ENCODE measurements at places on chromosomes 13 and 19.

DNA sequence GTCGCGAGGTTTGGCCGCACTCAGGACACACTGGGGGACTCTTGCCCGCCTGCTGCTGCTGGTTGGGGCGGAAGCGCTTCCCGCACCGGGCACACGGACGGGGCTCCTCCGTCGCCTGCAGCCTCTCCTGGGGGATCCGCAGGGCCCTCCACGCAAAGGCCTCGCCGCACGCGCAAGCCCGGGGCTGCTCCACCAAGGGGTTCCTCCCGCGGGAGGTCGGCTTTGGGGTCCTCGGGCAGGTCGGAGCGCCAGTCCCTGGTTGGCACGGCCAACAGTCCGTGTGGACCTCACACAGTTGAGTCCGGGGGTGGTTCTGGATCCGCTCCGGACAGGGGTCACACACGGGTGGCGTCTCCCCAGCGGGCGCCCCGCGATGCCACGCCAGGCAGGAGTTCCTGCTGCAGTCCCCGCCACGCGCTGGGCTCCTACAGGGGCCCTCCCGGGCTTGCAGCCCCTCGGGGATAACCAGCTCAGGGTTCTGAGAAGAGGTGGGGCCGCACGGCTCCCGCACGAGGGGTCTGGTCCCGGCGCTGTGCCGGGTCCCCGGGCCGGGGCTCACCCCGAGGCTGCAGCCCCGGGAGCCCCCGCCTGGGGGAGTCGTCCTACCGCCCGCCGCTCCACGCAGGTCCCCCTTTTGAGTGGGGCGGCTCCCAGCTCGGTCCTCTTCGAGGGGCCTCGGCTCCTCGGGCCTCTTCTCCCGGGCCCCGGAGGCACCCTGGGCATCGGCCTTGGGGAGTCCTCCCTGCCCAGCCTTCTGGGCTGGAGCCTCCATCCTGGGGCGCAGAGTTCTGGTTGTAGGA is 6.2 kb upstream of the ZNF497 start:
- no peak for DNase-seq

GRCh38 chr19:41795031-41795461 is 1.3 kb upstream of the CEACAM3 start:
- peak; percentile 42 for DNase-seq

GRCh38 chr19:1177322-1178114 is 3.5 kb upstream of the SBNO2 start:
- DNase-seq: no peak

DNA sequence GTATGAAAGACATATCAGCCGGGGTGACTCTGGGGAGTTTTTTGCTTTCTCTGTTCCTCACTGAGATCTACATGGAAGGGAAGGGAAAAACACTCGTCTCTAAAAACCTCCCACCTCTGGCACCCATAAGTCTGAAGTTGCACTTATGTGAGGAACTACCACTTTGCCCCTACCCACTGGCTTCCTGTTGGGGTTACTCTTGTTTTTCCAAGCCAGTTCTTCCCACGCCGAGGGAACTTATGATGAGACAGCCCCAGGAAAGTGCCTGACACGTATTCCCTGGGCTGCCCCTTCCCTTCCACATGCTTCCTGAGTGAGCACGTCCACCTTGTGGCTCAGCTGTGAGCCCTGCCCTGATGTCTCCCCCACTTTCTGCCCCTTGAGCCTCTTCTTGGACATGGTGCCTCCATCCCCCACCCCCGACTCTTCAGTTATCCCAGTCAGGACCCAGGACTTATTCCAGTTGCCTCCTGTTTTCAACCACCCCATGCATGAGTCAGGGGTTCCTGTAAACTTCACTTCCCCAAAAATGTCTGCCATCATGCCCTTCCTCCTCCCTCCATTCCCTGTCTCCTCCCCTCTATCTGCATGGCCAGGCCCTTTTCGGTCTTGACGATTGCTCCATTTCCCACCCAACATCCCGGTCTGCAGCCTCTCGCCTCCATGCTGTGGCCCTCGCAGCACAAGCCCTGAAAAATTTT is 5.1 kb upstream of the SIGLEC7 start:
- no peak for DNase-seq

DNA sequence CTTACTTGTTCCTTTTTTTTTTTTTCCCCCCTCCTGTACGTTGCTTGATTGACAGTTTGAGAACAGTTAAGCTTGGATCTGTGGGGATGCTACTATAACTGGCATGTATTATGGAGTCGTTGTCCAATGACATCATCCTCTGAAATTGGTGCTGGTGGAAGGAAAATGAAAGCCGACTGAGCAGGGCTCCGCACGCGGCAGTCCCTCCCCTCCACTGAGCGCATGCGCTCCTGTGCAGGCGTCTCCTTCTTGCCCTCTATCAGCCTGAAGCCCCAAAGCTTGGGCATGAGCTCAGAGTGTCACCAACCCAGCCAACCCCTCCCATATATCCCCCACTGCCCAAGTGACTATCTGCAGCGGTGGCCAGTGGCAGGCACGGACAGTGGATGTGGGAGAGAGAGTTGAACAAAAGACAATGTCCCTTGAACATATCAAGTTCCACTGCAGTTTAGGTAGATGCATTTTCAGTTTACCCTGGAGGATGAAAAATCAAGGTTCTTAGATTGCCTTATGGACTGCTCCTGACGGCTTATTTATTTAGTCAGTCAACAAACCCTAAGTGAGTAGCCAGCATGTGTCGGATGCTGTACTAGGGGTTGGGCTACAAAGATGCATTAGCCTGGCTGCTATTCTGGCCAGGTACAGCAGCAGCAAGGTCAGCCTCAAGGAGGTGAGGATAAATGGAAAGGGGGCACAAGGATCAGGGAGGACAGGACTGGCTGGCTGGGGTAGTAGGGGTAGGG is 20.8 kb downstream of the MBNL2 start:
- DNase-seq: no peak

DNA sequence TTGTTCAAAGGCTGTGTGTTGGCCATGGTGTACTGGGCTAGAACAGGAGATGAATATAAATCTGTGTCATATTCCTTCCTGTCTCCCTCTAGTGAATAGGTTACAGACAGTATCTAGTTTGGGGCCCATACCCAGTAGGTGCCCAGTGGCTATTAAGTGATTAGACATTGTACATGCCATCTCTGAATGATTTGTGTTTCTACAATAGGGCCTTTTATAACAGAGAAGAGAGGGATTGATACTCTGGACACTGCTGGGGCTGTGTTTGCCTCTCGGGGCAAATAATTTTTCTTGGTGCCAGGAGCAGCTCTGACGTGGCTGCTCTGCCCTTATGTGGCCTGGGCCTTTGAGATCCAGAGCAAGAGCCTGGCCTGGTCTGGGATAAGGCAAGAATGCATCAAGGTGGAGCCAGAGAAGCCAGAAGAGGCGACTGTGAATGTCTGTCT is 403.1 kb downstream of the SPRY2 start:
- no peak for DNase-seq

DNA sequence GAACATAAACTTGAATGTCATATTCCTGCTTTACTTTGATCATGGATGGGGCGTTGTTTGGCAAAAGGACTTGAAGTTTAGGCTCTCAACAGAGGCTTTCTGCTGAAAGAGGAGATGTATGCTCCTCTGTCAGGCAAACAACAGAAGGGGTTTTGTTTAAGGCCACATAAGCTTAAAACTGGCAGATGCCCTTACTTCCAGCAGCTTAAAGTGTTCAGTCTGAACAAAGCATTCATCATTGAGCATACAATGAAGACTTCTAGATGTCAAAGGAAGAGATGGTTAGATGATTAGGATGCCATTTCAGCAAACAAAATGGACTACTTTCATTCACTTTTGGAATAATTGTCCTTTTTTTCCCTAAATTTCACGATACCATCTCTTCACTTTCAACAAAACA is 484.5 kb downstream of the SLITRK6 start:
- no peak for DNase-seq

GRCh38 chr13:100229603-100230002 is 140.7 kb downstream of the PCCA start:
- no peak for DNase-seq

Data from T-helper 9 cell (primary cell).